Colonic mucosa (tissue), 4 donors: ENCODE measurements at places on chromosomes 1 and 21. TPM values are rescaled to one million over a fixed set of nuclear protein-coding genes. Genes with fewer than 3 reads are reported as not detected.

DNA sequence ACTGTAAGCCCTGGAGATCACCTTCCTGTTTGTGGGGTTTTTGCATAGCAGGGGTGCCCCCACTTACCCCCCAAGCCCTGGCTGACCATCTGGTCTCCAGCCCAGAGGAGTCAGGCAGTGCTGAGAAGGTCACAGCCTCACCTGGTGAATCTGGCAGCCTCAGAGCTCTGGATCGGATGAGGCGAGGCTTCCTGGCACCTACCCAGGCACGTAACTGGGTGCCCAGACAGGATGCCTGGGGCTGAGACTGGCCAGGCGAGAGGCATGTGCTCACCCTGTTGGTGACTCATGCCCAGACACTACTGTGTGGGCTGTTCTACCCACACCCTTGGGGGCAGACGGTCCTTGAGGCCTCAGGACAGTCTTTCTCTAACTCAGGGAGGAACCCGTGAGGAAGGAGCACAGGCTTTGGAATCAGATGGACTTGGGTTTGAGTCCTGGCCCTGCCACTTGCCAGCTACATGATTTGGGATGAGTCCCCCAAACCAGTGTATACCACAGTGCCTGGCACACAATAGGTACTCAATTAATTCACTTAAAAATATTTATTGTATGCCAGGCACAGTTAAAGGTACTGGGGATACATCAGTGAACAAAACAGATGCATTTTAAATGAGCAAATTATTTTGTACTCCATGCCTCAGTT is 15.1 kb upstream of the PADI3 start:
- peaks cover 20% of the 10 kb centered on the region for H3K4me1 ChIP-seq
- no peaks in the 10 kb centered on the region for H3K36me3 ChIP-seq
- peak overlapping the region; percentile 79 for H3K27ac ChIP-seq

GRCh38 chr1:212082765-212083406 is 47.3 kb downstream of the DTL start:
- no peaks in the 10 kb centered on the region for H3K4me1 ChIP-seq
- H3K36me3 ChIP-seq, result no peaks in the 10 kb centered on the region
- no peaks in the 10 kb centered on the region for H3K27me3 ChIP-seq
- DNase-seq, result no peak

GRCh38 chr1:151147665-151148064 is 1.2 kb upstream of the SEMA6C start:
- no peaks in the 10 kb centered on the region for H3K4me1 ChIP-seq
- no peak for DNase-seq
- no peaks in the 10 kb centered on the region for H3K27me3 ChIP-seq
- no peak overlapping the region for H3K4me3 ChIP-seq
- no peak overlapping the region for H3K27ac ChIP-seq
- no peaks in the 10 kb centered on the region for H3K36me3 ChIP-seq

DNA sequence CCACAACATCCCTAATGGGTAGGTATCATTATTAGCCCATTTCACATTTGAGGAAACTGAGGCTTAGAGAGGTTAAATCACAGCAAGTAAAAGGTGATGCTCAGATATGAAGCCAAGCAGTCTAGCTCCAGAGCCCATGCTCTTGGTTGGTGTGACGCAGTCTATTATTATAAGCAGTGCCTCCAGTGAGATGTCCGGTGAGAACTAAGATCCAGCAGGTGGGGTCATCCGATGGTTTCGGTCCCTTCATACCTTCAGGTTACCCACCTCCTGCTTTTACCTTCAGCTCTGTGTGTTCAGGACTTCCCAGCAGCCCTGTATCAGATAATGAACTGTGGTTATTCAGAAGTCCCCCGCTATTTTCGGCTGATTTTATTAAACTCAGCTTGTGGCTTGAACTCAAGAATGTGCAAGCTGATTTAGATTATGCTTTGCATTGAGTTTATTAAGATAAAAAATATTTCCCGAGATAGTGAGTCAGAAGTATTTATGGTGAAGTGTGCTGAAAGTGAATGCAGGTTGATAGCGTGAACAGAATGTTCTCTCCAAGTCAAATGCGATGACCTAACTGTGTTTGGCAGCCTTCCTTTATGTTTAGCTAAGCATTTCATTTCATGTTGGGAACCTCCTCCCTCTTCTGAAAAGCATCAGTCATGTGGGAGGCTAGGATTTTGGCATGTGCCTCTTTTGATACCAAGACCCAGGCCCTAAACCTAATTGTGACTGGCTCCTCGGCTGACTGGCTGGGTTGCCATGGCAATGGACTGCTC is 160.9 kb upstream of the UBE2U start:
- H3K27ac ChIP-seq, result no peak overlapping the region
- no peaks in the 10 kb centered on the region for H3K4me1 ChIP-seq
- H3K27me3 ChIP-seq, result no peaks in the 10 kb centered on the region
- H3K36me3 ChIP-seq, result no peaks in the 10 kb centered on the region

GRCh38 chr1:68963353-68963752 is 466.5 kb upstream of the DEPDC1 start:
- DNase-seq, result no peak
- H3K36me3 ChIP-seq, result no peaks in the 10 kb centered on the region
- no peaks in the 10 kb centered on the region for H3K27me3 ChIP-seq

DNA sequence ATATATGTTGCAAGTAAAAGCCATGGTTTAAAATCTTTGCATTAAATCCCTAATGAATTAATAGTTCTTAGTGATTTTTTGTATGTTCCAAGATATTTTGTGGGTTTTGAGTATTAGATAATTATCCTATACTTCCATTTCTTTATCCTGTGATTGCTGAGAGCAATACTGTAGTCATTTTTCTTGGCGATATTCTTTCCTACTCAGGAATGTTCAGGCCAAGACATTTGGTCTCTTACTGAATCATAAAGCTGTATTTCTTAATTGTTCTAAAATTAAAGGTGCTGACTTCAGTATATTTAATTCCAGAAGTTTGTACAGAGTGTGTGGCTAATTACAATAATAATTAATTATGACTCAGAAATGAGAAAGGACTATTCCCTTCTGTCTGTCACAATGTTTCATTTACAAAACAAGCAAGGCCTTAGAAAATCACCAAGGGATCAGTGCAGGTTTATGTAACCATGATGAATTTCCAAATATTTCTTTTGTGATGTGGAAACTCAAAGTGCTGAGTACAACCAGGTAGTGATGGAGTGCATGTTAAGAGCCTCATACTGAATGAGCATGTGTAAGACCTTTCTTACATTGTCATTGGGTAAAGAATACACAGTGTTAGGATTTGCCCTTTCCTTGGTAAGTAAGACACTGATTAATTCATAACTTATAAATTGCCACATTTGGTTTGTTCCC is 161.2 kb downstream of the HMCN1 start:
- no peaks in the 10 kb centered on the region for H3K36me3 ChIP-seq
- no peaks in the 10 kb centered on the region for H3K27me3 ChIP-seq
- no peak for DNase-seq
- H3K27ac ChIP-seq, result no peak overlapping the region
- H3K4me3 ChIP-seq, result no peak overlapping the region
- no peaks in the 10 kb centered on the region for H3K4me1 ChIP-seq

GRCh38 chr1:72119491-72119890 is 162.8 kb downstream of the NEGR1 start:
- no peak for DNase-seq
- no peaks in the 10 kb centered on the region for H3K4me1 ChIP-seq

- no peaks in the 10 kb centered on the region for H3K36me3 ChIP-seq
- no peaks in the 10 kb centered on the region for H3K27me3 ChIP-seq
- no peaks in the 10 kb centered on the region for H3K4me1 ChIP-seq
- no peak overlapping the region for H3K27ac ChIP-seq
These were observed 19.7 kb upstream of the CCDC27 start for GRCh38 chr1:3732434-3733093.

DNA sequence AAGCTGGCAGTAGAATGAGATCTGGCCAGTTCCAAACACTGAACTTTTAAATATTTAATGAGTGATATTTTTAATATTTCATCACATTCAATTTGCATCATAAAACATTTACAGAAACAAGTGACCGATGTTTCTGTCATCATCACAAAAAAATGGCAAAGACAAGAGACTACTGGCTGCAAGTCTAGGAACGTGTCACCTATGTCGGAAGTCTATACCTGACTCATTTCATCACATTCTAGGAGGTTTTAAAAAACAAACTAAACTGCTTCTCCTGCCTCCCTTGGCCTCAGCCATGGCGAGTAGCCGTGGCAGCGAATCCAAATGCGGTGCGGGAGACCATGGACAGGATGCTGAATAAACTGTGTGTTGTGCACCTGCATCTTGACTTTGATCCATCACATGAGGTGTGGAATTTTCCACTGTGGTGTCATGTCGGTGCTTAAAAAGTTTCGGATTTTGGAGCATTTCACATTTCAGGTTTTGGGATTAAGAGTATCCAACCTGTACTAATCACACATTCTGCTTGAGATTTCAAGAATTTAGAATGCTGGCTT is 43.1 kb downstream of the CLSTN1 start:
- no peaks in the 10 kb centered on the region for H3K4me1 ChIP-seq
- no peak overlapping the region for H3K4me3 ChIP-seq
- no peak for DNase-seq

DNA sequence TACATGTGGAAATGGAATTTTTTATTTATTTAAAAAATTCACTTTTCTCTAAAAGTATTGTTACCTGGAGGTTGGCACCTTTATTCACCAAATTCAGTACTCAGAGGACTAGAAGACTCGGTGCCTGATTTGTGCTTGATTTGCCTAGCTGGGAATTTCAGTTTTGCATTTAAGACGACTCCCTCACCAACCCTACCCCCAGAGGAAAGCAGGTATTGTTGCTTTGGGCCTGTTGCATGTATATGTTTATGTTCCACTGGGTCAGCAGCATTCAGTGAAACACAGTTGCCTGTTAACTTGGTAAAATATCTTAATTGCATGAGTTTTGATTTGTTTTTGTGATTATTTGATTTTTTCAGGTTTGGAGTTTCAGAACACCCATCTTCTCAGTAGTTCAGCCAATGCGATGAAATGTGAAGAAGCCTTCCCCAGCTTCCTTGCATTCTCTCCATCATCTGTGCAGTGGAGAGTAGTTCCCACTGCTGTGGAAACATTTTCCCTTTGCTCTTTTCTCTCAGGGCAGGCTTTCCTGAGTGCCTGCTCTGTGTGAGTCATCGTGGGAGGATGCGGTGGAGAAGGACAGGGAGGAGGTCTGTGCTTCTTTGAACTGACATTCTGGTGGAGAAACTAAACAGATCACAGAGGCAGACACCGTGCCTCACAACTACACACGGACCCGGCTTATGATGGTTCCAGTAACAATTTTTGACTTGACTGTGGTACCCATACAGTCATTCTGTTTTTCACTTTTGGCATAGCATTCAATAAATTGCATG is 6.4 kb downstream of the ADARB1 start:
- no peak for DNase-seq
- H3K27ac ChIP-seq, result no peak overlapping the region
- H3K27me3 ChIP-seq, result no peaks in the 10 kb centered on the region
- no peak overlapping the region for H3K4me3 ChIP-seq

DNA sequence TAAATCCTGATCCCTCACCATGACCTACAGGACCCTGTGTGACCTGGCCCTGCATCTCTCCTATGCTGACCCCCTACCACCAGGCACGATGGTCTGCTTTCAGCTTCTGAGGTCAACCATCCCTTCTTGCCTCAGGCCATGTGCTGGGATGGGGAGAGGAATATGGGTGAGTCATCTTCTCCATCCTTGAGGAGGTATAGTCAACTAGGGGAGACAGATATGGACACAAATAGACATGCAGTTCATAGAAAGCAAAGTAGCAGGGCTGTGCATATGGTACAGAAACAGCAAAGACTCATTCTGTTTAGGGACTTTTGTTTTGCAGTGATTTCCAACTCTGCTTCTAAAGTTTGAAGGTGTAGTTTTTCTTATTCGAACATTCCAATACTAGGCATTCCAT is 250.8 kb upstream of the FGGY start:
- no peak overlapping the region for H3K27ac ChIP-seq
- no peak overlapping the region for H3K4me3 ChIP-seq
- H3K36me3 ChIP-seq, result no peaks in the 10 kb centered on the region
- no peaks in the 10 kb centered on the region for H3K27me3 ChIP-seq
- H3K4me1 ChIP-seq, result no peaks in the 10 kb centered on the region
- no peak for DNase-seq

- no peak overlapping the region for H3K4me3 ChIP-seq
- no peaks in the 10 kb centered on the region for H3K27me3 ChIP-seq
- H3K36me3 ChIP-seq, result no peaks in the 10 kb centered on the region
- H3K4me1 ChIP-seq, result no peaks in the 10 kb centered on the region
- DNase-seq, result no peak
These were observed 22.9 kb downstream of the OVAAL start for GRCh38 chr1:180581635-180582039.

CYP4Z1 gene
- not detected for total RNA-seq

ATAD3A gene
- 19.6 TPM for total RNA-seq

TMPRSS2 gene
- total RNA-seq, result 261 TPM

YIPF1 gene
- 30.4 TPM for total RNA-seq

LCE2A gene
- total RNA-seq, result not detected
